ENCODE measurements at places on chromosomes 2 and 18.
A peak's percentile ranks its signal among the peaks of the same experiment; 100 is the strongest.

DNA sequence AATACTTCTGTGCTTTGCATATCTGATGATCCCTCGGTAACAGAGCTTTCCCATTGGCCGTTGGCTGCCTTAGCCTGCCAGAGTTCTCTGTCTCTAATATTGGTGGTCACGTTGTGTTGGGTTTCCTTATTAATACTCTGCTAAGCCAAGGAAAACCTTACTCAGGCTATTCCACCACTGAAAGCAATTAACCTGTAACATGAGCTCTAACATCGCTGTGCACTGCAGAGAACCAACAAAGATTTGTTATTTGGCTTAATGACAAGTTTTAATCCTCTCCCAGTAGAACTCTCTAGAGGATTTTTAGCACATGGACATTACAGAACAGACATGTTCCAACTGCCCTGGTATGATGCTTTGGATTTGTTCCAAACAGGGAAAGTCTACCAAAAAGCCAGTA lies 825.9 kb upstream of the POU3F3 start:
- DNase-seq = no peak

- no peak for DNase-seq
These were observed 347.9 kb downstream of the MEIS1 start for GRCh38 chr2:66782780-66783361.

DNA sequence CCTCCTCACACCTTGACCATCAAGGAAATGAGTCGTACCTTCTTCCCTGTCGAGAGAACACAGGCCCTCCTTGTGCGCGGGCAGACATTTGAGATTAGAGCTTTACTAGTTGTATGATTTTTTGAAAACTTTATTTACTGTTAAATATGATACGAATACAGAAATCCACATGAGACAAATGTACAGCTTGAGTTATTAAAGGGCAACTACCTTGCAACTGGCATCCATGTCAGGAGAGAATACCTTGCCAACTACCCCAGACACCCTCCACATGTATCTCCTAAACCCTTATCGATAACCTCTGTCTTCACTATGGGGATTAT lies 28.3 kb downstream of the KLHL23 start:
- no peak for DNase-seq

GRCh38 chr2:191187105-191187829 lies 36.5 kb upstream of the STAT4 start:
- DNase-seq = no peak

- DNase-seq = peak; percentile 26
These were observed 3.0 kb downstream of the ZNF516 start for GRCh38 chr18:76491776-76492668.

DNA sequence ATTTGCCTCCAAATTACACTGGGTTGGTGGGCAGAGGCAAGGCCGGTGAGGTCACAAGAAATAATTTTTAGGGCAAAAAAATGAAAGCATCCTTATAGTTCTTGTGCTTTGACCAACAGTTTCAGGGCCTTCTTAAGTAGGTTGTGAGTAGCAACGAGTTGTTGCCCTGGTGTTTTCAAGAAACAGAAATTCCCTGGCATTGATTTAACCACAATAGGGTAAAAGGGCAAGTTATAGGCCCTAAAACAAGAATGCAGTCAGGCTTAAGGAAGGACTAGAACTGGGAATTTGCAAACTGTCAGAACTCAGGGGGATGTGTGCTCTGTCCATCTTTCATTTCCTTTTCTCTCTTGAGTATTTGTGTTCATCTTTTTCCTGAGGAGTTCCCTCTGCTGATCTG lies 46.1 kb upstream of the STPG4 start:
- no peak for DNase-seq

GRCh38 chr2:69104261-69104660 lies 91.3 kb downstream of the ANTXR1 start:
- DNase-seq = no peak

GRCh38 chr18:22822024-22822423 lies 111.1 kb upstream of the RBBP8 start:
- DNase-seq = no peak

- DNase-seq = no peak
These were observed 144.7 kb downstream of the NDUFA10 start for GRCh38 chr2:239880396-239880795.

- no peak for DNase-seq
These were observed 125.9 kb upstream of the NDUFV2 start for GRCh38 chr18:8976606-8977005.

DNA sequence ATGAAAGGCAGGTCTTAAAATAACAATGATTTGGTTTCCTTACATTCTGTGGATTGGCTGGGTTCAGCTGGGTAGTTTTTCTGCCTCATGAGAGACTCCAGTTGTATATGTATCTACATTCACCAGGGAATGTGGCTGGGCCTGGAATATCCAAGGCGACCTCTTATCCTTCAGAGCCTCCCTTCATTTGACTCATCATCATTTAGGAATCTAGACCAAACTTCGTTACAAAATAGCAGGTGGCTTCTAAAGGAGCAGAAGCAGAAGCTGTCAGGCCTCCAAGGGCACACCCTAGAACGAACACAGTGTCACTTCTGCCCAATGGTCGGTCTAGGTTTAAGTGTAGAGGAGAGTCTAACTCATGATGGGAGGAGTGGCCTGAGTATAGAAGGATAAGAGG lies 204.2 kb downstream of the EN1 start:
- no peak for DNase-seq

DNA sequence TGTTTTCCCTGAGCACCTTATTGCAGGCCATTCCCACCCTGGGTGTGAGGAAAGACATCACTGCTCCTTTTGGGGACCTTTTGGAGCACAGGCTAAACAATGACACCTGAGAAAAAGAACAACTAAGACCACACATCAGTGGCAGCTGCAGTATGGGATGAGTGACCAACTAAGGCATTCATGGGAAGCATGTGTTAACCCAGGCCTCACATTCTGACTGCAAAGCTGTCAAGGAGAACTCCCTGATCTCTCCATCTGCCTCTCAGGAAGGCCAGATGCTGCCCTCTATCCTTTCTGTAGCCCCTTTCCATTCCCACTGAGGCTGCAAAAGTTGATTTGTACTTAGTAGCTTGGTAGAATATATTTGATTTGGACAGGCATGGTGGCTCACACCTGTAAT lies 277.7 kb upstream of the FBXO11 start:
- DNase-seq = no peak

- no peak for DNase-seq
These were observed 1.0 kb downstream of the RTN4 start for GRCh38 chr2:55049043-55049820.

GRCh38 chr2:75801234-75801982 lies 90.7 kb upstream of the GCFC2 start:
- no peak for DNase-seq

GRCh38 chr2:790081-790480 lies 112.9 kb upstream of the TMEM18 start:
- no peak for DNase-seq

GRCh38 chr2:171794918-171795317 lies 99.1 kb downstream of the SLC25A12 start:
- no peak for DNase-seq

DNA sequence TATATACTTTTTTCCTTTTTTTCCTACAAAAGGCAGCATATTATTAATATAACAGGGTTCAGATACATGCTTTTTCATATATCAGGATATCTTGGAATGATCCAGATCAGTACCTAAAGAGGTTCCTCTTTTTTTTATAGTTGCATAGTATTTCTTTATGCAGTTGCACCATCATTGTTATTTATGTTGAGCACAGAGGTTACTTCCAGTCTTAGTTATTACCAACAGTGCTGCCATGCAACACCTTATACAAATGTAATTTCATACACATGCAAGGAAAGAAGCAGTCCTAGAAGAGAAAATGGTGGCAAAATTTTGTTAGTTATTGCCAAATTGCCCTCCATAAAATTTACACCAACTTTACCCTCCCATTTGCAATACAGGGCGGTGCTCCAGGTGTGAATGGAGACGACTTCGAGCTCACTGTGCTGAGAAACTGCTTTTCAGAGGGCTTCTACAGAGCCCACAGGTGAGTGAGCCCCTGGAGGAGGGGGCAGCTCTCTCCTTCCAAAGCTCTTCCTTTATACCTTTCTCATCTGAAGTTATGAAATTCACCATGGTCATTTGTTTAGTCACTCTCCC lies 30.0 kb upstream of the KCMF1 start:
- DNase-seq = no peak

DNA sequence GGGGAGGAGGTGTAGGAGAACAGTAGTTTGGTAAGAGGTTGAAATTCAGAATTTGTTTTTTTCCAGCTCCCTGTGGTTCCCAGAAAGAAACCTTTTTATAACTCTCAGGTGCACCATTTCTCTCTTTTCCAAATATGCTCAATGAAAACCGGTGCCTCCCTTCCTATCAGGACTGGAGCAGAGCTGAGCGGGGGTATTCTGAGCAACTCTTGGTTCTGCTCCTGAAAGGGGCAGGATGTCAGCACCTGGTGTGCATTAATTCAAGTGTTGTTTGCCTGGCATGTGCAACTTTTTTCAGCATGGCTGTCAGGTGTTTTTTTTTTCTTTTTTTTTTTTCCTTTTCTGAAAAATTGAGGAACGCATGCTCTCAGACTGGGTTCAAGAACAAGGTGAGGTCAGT lies 74.1 kb downstream of the MAPK4 start:
- no peak for DNase-seq

GRCh38 chr2:105125920-105126319 lies 88.1 kb downstream of the MRPS9 start:
- DNase-seq = no peak

DNA sequence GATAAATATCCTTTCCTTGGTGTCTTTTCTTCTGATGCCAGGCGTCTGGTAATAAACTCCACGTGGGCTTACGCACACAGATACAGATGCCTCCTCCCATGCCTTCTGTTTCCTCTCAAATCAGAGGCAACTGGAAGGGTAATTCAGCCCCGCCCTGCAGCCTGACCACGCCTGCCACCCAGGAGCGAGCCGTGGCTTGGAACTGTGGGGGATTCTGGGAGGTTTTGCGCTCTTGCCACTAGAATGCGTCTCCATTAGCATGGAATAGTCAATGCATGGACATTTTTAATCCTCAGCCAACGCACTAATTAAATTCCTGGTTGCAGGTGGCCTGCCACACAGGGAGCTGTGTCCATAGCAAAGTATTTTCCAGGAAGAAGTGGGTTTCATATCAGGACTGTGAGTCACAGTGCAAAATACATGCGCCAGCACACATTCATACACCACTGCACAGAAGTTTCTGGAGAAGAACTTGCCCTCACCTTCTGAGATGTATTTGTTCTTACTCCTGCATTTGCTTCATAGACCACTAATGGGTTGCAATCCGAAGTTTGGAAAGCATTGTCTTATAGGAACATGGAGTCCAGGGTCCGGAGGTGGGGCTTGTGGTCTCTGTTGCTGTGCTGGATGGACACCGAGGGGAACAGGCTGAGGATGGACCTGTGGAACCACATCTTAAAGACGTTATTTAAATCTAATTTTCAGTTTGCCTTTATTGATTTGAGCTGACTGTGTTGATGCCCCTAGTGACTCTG lies 151.4 kb downstream of the LDLRAD4 start:
- DNase-seq = no peak

DNA sequence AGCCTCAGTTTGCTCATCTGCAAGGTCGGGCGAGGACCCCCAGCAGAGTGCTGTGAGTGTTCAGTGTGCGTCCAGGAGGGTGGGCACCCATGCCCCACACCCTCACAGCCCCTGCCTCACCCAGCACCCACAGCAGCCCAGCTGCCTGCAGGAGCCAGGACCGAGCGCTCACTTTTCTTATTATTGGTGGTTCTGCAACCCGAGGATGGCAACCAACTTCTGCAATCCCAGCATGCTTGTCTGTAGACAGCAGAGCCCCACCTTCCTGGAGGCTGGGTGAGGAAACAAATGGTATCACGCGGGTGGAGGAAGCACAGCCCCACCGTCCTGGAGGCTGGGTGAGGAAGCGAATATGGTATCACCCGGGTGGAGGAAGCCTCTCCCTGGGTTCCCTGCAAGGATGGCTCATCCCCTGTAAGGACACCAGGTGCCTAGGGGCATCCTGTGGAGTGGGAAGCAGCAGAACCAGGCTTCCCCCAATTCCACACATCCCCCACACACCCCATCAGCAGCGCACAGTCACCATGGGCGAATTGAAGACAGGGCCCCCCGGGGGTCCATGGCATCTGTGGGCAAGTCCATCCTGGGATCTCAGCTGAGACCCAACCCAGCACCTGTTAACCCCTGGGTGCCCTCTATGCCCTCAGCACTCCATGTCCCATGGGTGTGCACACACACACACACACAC lies 220.5 kb upstream of the RAB6C start:
- DNase-seq = no peak

- DNase-seq = no peak
These were observed 37.2 kb downstream of the STEAP3 start for GRCh38 chr2:119260646-119261492.

- no peak for DNase-seq
These were observed 90.1 kb downstream of the CAPN13 start for GRCh38 chr2:30717081-30717650.

DNA sequence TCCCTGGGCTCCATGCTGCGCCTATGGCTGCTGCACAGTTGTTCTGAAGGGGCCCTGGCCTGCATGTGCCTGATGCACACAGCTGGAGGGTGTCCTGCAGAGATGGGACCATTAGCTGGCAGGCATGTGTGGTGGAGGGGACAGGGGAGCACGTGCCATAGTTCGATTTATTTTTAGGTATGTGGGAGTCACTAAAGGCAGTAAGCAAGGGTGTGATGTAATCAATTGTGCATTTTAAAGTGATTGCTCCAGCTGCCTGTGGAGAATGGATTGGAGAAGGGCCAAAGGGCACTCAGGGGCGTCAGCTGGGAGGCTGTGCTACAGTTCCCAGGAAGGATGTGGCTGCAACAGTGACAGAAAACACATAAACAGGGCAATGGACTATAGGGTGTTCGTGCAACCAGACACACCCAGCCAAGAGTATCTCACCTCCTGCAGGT lies 205.1 kb downstream of the ARL4C start:
- no peak for DNase-seq

DNA sequence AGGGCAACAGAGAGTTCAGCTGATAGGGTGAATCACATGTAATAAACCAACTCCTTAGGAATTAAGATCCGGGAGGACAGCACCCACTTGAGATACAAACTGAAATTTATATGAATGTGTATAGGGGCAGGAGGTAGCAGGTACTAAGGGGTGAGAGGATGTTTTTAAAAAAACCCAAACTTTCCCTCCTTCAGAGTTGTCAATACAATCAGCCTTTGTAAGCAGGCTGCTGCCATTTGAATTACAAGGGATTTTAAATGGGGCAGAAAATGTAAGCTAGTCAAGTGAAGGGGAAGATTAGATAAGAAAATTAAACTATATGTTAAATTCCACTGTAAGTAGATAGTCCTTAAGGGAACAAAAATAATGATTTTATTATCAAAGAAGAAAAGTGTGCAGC lies 1239.7 kb upstream of the CELF4 start:
- DNase-seq = no peak

- peak; percentile 43 for DNase-seq
These were observed 2.4 kb downstream of the FHL2 start for GRCh38 chr2:105396254-105397024.

GRCh38 chr2:183088061-183088460 lies 9.5 kb downstream of the DUSP19 start:
- no peak for DNase-seq

GRCh38 chr2:43065871-43066270 lies 160.5 kb downstream of the ZFP36L2 start:
- DNase-seq = no peak
